Tongue (tissue), 3 donors: ENCODE measurements at places on chromosomes 11 and 22.

- peak; percentile 11 for DNase-seq
These were observed 239.9 kb downstream of the CNTN5 start for GRCh38 chr11:99260696-99261095.

DNA sequence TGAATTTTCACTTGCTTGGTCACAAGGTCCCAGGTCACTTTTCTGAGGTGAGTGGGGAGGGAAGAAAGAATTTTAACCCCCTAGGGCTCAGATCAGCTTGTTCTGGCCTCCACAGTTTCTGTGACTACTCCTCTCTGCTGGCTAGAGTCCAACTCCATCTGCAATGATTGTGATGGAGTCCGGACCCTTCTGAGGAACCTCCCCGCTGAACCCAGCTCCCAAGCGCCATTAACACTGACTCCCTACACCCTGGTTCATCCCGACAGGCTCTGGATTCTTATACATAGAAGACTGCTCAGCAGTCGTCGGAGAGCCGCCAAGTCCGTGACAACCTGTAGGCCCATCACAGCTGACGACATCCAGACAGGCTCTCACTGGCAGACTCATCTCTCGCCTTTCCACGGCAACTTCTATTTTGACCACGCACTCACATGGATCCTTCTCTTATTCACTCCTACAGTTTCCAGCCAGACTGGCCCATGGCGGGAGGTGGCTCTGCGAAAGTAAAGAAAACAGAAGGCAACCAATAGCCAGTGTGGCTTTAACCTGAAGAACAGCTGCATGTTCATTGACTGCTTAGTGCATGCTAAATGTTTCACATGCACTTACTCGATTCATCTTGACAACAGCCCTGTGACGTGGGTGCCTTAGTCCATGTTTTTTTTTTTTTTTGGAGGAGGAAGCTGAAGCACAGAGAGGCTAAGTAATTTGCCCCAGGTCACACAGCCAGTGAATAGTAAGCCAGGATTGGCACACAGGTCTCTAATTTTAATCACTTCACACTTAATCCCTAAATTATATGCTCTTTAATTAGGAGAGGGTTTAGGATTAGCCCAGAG lies 68.0 kb upstream of the PRDM11 start:
- peak; percentile 76 for DNase-seq

DNA sequence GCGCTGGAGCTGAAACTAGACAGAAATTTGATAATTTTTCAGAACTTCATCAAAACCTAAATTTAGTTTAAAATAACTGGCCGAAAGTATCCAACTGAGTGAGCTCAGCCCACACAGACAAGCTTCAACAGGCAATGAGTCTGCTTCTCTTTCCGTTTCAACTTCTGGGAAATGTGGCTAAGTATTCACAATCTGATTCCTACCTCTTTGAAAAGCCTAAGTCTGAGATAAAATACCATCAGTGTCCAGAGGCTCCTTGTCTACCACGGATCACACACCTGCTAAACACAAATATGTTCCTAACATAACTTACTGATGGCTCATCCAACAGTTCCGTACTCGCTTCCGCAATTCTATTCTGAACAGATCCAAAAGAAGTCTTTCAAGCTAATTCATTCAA lies 8.5 kb downstream of the SIK3 start:
- no peak for DNase-seq

DNA sequence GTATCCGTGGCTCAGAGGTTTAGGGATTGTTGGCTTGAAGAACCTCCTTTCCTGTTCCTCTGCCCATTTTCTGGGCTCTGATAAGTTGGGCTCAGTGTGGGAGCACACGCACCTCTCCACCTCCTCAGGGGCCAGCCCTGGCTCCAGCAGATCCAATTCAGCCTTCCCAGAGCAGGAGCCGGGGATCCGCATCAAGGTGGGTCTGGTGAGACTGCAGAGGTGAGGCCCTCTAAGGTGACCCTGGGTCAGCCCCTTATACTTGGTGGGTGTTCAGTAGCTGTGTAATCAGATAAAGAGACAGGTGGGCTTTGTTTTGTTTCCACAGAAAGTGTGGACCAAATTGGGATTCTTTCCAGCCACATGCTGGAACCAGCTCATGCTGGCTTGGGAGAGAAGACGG lies 1466.0 kb downstream of the TBC1D22A start:
- no peak for DNase-seq

DNA sequence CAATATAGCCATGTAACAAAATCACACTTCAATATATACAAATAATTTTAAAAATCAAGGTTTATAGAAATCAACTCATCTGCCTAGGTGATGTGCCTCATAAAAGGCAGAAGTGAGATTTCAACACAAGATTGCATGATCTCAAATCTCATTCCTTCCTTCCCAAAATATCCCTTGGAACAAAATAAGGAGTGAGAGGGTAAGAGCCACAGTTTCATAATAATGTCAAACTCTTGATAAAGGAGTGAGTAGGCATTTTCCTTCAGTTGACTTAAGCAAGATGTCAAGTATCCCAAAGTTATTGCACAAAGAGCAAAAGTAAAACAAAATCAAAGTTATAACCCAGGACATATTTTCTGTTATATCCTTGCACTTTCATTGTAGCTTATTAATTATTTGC lies 81.3 kb downstream of the C22orf31 start:
- no peak for DNase-seq

DNA sequence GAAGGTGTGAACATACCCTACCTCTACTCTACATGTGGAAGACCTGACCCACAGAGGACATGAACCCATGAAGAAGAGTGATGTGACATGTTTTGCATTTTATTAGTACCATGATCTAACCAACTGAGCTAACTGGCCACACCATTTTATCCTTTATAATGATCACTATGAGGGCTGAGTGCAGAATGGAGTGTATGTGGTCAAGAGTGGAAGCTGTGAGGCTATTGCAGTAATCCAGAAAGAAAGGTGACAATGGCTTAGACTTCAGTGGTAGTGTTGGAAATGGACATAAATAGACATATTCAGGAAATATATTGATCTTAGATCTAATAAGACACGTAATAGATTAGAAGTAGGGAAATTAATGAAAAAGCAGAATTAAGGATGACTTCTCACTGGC lies 3.8 kb downstream of the SRSF8 start:
- DNase-seq, result no peak

GRCh38 chr22:24061124-24061684 lies 50.1 kb downstream of the CABIN1 start:
- DNase-seq, result no peak

DNA sequence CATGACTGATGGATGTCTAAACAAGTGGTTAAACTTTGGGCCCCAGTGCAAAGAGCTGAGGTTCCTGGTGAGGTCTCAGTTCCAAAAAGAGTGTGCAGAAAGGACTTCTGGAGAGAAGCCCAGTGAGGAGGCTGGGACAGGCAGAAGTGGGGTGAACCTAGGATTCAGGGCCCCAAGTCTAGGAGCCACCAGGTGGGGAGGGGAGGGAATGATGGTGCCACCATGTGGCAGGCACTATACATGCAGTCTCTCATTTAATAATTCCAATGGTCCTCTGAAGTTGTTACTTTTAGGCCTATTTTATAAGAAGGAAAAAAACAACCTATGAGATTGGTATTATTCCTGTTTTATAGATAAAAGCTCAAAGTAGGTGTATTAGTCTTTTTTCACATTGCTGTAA lies 102.0 kb downstream of the INSC start:
- no peak for DNase-seq

GRCh38 chr11:94786264-94787126 lies 18.3 kb downstream of the AMOTL1 start:
- DNase-seq, result peak; percentile 58

DNA sequence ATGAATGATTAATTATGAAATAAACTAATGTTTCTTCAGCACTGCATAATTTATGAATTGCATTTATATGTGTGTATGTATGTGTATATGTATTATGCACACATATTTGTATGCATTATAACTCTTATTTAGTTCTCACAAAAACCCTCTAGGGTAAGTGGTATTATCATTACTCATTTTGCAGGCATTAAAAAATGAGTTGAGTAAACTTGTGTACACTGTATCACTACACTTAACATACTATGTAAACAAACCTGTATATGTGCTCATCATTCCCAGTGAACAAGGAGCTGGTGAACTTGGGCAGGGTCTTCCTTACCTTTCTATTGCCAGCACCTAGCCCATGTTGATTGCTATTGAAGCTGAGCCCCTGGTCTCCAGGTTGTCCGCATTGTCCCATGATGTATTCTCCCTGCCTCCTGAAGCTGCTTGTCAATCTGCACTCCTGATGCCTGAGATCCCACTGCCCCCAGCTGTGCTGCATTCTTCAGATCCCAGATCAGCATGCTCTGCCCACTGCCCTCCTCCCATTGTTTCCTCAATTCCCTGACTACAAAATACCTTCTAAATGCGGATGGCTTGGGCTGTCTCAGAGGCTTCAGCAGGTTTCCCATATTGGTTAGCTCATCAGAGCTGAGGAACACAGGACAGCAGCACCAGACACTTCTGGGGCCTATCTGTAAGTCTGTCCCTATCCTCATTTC lies 267.9 kb upstream of the SESN3 start:
- no peak for DNase-seq
